ENCODE measurements at places on chromosomes 3 and 15.

GRCh38 chr15:69060041-69060481 is 45.6 kb downstream of the NOX5 start:
- no peak for DNase-seq

GRCh38 chr3:52317208-52318000 is 1.3 kb downstream of the DNAH1 start:
- peak; percentile 65 for DNase-seq

- DNase-seq = no peak
Measured at GRCh38 chr3:74599564-74599963, 14.9 kb downstream of the CNTN3 start.

DNA sequence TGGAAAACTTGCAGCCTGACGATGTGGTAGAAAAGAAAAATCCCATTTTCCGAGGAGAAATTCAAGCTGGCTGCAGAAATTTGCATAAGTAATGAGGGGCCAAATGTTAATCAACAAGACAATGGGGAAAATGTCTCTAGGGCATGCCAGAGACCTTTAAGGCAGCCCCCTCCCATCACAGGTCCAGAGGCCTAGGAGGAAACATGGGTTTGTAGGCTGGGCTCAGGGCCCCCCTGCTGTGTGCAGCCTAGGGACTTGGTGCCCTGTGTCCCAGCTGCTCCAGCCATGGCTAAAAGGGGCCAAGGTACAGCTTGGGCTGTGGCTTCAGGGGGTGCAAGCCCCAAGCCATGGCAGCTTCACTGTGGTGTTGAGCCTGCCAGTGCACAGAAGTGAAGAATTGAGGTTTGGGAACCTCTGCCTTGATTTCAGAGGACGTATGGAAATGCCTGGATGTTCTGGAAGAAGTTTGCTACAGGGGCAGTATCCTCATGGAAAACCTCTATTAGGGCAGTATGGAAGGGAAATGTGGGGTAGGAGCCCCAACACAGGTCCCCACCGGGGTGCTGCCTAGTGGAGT is 75.9 kb upstream of the CADPS start:
- DNase-seq = no peak

DNA sequence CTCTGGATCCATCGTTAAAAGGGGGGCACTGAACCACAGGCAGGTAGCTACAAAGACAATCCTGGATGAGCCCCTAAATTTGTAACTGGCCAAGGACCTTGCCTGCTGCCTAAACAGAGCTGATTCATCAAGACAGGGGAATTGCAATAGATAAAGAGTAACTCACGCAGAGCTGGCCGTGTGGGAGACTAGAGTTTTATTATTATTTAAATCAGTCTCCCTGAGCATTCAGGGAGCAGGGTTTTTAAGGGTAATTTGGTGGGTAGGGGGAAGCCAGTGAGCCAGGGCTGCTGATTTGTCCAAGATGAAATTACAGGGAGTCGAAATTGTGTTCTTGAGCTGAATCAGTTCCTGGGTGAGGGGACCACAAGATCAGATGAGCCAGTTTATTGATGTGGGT is 885.1 kb upstream of the CADM2 start:
- no peak for DNase-seq

GRCh38 chr3:188184160-188184559 is 30.2 kb downstream of the LPP start:
- no peak for DNase-seq

Measured in stimulated activated CD4-positive, alpha-beta T cell treated with anti-CD3 and anti-CD28 coated beads, Interleukin-4, amount 100 ng/mL, for 4 hours (primary cell).